ENCODE measurements at places on chromosomes 3 and 15.

GRCh38 chr3:34920806-34921205 lies 718.5 kb upstream of the ARPP21 start:
- no peak for DNase-seq

GRCh38 chr3:194275291-194275690 lies 75.8 kb downstream of the CPN2 start:
- DNase-seq = no peak

GRCh38 chr3:100324044-100324443 lies 10.5 kb upstream of the NIT2 start:
- no peak for DNase-seq

- DNase-seq = no peak
Observed at GRCh38 chr3:52402706-52403270, 42.1 kb downstream of the SEMA3G start.

DNA sequence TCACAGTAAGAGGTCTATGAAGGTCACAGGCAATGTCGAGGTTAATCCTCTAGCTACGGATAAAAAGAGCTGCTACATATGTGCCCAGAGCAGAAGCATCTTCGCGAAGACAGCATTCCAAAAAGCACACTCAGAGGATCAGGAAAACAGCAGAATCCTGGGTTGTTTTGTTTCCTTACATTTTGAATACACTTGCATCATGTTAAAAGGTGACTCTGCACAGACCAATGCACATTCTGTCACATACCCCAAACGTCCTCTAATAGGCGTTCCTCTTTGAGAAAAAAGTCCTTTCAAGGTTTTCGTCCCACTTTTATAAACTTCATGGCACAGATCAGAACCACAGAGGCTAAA lies 52.7 kb downstream of the VGLL4 start:
- DNase-seq = no peak

DNA sequence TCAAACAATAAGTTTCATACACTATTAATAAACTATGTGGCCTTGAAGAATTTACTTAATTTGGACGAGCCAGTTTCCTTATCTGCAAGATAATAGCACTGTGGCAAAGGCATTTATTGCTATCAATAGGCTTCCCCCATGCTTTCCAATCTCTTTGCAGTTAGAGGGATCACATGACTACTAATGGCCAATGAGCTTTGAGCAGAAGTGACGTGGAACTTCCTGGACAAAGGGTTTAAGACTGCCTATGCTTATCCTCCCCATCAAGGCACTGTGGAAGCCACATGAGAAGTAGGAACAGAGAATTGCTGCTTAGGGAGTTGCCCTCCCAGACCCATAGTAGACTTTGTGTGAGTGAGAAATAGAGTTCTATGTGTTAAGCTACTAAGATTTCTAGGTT lies 16.7 kb upstream of the ZMAT3 start:
- no peak for DNase-seq

DNA sequence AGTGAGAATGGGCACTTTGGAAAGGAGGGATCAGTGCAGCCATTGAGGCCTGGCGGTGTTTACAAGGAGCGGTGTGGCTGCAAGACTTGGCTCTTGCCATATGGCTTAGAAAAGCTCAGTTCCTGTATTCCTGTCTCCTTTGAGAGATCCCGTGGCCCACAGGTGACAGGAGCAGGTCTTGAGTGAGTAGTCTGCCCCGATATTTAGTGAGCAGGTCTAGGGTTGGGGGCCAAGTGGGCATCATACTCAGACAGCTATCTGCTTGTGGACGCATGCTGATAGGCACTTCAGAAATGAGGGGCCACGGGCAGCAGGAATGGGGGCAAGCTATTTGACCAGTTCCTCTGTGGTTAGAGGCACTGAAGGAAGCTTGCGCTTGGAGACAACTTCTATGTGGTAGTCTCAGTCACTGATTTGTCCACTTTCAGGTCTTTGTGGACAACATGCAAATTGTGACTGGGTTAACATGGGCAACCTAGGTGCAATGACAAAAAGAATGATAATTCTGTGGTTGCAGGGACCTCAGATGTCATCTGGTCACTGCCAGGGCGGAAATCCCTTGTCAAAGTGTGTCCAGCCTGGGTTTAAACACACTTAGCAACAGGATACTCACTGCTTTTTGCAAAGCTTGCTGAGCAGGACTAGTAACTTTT lies 1.1 kb downstream of the TMED3 start:
- no peak for DNase-seq

DNA sequence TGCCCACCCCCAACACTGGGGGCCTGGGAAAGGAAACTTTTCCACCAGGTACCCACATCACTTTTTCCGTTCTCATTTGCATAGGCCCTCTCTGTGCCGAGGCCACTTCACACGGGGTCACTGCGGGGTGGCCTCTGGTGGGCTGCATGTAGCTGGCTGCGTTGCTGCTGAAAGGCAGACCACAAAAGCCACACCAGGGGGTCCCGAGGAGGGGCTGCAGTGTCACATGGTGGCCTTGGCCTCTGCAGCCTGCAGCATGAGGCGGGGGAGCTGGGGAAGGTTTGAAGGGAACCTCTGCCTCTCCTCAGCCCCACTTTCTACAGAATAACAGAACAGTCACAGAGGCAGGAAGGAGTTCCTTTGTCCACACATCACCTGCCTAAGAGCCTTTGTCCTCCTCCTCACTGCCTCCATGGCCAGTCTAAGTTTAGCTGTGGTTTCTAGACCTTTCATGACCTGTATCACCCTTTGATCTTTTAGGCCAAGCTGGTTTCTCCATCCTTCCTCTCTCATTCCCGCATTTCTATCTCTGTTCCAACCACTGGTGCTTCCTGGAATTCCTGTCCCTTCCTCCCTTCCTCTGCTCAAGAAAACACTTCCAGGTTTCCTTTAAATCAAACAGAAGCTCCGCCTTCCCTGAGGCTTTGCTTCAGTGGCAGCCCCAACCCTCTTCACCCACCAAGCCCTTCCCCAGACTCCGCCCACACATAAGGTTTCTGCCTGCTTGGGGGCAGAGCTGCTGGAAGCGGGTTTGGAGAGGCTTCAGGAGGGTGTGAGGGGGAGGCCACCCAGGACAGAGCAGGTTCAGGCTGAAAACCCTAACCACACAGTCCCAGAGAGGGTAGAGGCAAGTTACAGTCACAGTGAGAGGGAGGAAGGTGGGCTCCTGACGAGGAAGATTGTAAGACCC lies 150.7 kb upstream of the TLE3 start:
- no peak for DNase-seq

DNA sequence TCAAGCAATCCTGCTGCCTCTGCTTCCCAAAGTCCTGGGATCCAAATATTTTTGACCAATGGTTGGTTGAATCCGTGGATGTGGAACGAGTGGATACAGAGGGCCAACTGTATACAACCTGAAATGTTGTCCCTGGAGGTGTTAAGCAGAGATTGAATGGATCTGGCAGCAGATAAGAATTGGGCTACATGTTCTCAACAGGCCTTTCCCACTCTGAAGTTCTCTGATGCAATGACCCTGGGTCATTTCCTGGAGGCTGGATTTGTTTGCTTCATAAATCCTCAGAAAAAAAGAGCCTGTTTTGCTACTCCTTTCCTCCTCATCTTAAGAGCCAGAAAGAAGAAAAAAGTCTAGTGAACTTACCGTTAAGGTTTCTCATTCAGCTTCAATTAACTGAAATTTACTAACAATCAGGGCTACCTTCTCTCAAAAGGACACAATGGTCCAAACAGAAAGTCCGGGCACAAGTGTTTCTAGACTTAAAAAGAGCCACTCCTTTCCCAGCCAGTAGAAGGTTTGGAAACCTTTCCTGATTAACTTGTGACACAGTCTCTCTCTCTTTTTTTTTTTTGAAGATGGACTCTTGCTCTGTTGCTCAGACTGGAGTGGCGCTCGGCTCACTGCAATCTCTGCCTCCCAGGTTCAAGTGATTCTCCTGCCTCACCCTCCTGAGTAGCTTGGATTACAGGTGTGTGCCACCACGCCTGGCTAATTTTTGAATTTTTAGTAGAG lies 6.5 kb downstream of the ARHGEF3 start:
- no peak for DNase-seq

DNA sequence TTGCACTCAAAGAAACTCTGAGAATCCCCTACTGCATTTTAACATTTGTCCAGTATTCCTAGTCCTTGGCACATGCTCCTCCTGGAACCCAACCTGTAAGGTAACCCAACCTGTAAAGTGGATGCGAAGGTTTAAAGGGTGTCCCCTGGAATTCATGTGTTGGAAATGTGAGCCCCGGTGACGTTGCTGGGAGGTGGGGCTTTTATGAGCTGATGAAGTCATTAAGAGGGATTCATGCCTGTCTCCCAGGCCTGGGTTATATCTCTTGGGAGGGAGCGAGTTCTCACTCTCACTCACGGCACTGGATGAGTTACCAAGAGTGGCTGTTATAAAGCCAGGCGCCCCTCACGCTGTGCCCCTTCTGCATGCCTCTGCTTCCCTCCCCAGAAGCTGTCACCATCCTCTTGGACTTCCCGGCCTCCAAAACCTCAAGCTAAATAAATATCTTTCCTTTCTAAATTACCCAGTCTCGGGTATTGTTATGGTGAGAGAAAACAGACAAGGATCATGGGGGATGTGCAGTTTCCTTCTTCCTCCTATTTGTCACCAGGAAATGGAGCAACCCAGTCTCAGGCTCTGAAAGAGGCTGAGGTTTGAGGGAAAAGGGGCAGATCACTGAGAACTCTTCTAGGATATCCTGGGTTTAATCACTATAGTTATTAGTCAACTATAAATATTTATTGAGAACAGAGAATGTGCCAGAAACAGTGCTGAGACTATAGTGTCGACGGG lies 7.6 kb downstream of the XXYLT1 start:
- DNase-seq = no peak

GRCh38 chr3:4949659-4950058 lies 29.6 kb upstream of the BHLHE40 start:
- no peak for DNase-seq

GRCh38 chr3:126212620-126213378 lies 32.4 kb upstream of the ALDH1L1 start:
- DNase-seq = no peak

- no peak for DNase-seq
Observed at GRCh38 chr15:36208868-36209582, 370.4 kb upstream of the CDIN1 start.

GRCh38 chr15:51732646-51733045 lies 4.8 kb downstream of the LYSMD2 start:
- DNase-seq = no peak

DNA sequence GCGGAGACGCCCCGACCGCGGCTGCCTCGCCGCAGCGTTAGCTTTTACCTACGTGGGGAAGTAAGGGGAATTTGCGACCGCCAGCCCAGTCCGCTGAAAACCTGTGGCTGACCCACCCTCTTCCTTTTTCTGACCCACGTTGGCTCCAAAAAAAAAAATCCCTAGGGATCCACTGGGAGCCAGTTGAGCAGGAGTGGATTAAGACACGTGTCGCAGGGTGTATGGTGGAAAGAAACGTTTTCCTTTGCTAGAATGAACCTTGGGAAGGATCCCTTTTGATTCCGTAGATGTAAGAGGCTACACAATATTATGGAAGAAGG lies 575 bp upstream of the PCYT1A start:
- DNase-seq = no peak

- DNase-seq = no peak
Observed at GRCh38 chr3:193641440-193641775, 48.4 kb downstream of the OPA1 start.

GRCh38 chr3:111921181-111921580 lies 57.6 kb upstream of the ABHD10 start:
- no peak for DNase-seq

GRCh38 chr3:40379674-40380306 lies 7.2 kb upstream of the ENTPD3 start:
- DNase-seq = no peak

DNA sequence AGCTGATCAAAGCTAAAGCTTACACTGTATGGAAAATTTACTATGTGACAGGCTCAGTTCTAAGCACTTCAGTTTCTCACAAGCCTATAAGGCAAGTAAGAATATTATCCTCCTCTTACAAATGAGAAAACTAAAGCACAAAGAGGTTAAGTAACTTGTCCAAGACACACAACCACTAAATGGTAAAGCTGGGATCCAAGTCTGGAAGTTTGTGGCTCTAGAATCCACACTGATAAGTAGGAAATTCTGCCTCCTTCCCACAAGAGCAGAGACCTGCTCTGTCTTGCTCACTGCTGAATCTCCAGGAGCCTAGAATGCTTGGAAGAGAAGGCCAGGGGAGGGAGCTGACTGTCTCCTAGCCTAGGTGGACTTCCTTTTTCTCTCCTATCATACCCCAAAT lies 60.6 kb downstream of the MAGI1 start:
- DNase-seq = no peak

- DNase-seq = no peak
Observed at GRCh38 chr3:51395493-51396213, 4.6 kb downstream of the RBM15B start.

DNA sequence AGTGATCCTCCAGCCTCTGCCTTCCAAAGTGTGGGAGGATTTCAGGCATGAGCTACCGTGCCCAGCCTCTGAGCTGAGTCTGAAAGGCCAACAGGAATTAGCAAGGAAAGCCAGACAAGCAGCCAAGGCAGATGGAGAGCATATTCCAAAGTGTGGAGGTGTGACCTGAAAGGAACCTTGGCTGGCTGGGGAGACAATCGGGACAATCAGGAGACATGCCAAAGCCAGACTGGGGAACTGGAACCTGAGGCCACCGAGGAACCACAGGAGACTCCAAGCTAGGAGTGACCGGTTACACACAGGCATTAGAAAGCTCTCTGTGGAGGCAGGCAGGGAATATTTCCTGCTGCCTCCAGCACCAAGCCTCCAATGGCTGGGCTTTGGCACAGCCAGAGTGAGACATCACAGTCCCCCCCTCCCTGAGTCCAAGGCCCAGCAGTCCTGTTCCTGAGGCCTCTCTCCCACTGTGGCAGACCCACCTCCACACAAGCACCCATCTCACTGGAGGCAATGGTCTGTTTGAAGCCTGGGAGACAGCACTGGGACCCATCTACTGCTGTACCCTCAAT lies 4.5 kb upstream of the C15orf39 start:
- no peak for DNase-seq

DNA sequence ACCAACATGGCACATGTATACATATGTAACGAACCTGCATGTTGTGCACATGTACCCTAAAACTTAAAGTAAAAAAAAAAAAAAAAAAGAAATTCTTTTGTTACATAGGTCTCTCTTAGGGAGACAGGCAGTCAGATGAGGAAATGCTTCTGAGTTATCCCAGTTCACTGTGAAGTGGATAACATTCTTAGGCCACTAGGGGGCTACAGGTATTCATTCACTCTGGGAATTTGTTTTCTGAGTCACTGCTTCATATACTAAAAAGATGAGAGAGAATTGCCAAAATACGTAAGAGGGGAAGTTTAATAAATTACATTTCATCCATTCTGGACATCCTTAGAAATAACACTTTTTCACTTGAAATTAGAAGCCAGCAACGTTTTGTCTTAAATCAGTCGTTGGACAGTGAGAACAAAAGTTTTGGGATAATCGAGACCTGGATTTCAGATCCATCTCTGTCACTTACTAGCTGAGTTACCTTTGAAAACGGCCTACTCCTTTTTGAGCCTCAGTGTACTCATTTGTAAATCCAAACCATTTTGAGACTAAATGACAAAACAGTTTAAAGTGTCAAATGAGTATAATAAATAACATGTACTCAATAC lies 738.4 kb upstream of the ALCAM start:
- no peak for DNase-seq

DNA sequence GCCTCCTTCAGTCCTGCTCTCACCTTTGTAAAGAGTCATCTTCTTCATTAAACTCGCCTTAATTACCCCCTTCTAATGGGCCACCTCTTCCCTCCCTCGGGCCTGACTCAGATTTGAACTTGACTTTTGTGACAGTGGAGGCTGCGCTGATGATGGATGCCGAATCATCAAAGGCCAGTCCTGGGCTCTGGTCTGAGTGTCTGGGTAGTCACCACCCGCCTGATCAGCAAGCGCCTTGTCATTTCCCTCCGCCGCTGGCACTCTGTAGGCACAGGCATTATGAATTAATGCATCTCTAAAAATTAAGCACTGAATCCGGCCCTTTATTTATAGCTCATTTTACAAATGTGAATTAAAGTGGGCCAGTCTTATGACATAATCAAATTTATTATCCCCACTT lies 116.7 kb upstream of the PROK2 start:
- no peak for DNase-seq
